HT1080 (cell line): ENCODE measurements at places on chromosomes 3 and 15. TPM values are rescaled to one million over a fixed set of nuclear protein-coding genes. Genes with fewer than 3 reads are reported as not detected.

The NCBP2 gene
- total RNA-seq: 118 and 133 TPM in 2 replicates

The TNFSF10 gene
- total RNA-seq: not detected in 2 replicates

The POPDC2 gene
- total RNA-seq: 0.37 and 0.39 TPM in 2 replicates

The VGLL3 gene
- 0.87 and 0.88 TPM in 2 replicates for total RNA-seq

The RAD51 gene
- total RNA-seq: 10.9 and 17.7 TPM in 2 replicates

DNA sequence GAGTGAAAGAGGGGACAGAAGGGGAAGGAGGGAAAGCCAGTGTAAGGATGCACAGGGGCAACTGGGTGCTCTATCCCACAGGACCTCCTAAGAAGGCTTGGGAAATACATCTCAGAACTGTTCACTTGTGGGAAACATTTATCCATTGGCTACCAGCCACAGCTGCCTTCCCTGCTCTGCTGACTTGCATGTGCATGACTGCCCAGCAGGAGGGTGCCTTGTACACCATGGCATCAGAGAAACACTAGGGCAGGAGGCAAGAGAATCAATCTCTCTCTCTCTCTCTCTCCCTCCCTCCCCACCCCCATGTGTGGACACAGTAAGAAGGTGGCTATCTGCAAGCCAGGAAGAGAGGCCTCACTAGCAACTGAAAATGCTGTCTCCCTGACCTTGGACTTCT is 62.9 kb upstream of the ZBTB38 start:
- DNase-seq: peak; percentile 70

DNA sequence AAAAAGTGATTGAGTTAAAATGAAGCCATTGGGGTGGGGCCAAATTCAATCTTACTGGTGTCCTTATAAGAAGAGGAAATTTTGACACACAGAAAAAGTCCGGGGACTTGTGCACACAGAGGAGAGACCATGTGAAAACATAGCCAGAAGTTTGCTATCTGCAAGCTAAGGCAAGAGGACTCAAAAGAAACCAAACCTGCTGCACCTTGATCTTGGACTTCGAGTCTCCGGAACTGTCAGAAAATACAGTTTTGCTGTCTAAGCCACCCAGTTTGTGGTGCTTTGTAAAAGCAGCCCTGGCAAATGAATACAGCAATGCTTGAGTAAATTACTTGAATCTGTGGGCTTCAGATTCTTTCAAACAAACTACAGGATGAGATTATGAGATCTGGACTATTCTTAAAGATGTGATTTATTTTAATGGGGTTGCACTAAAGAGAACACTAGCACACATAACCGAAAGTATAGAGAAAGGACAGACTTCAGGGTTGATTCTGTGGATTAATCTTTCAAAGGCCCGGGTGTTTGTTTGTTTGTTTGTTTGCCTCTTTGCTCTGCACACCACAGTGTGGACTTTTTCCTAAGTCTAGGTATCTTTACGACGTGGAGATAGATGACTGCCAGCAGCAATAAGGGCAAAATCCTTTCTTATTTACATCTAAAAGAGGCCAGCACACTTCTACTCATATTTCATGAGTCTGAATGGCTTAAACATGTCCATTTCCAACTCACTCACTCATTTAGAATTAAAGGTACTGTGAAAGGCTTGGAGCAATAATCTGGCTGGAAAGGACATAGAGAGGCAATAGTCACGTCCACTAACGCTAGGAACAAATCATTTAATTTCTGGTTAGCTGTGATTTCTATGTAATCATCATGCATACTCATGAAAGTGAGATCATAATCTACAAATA is 53.9 kb upstream of the SSR3 start:
- DNase-seq: no peak

- DNase-seq: no peak
Observed at GRCh38 chr3:73669260-73669659, 44.5 kb upstream of the PDZRN3 start.
